ENCODE measurements at places on chromosomes 13 and 19.
A peak's percentile ranks its signal among the peaks of the same experiment; 100 is the strongest.

DNA sequence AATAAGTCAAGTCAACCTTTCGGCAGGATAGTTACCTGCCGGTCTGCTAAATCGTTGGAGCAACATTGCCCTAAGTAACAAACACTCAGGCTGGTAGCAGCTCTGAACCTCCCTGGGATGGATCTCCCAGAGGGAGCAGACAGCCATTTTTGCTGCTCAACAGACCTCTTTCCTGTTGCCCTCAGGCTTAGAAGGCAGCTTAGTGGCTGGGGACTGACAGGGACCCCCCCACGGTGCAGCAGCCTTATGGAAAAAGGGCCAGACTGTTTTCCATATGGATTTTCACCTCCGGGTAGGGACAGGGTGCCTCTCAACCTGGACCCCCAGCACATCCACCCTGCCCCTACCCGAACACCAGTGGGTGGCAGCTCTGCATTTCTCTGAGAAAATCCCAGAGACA lies 49.7 kb downstream of the UBL3 start:
- H3K4me3 ChIP-seq, result no peak overlapping the region
- no peaks in the 10 kb centered on the region for H3K36me3 ChIP-seq
- H3K27me3 ChIP-seq, result no peaks in the 10 kb centered on the region
- no peak for DNase-seq
- no peaks in the 10 kb centered on the region for H3K4me1 ChIP-seq

GRCh38 chr19:29002336-29002735 lies 210.6 kb downstream of the UQCRFS1 start:
- no peaks in the 10 kb centered on the region for H3K36me3 ChIP-seq
- H3K27ac ChIP-seq, result no peak overlapping the region
- H3K4me3 ChIP-seq, result no peak overlapping the region

DNA sequence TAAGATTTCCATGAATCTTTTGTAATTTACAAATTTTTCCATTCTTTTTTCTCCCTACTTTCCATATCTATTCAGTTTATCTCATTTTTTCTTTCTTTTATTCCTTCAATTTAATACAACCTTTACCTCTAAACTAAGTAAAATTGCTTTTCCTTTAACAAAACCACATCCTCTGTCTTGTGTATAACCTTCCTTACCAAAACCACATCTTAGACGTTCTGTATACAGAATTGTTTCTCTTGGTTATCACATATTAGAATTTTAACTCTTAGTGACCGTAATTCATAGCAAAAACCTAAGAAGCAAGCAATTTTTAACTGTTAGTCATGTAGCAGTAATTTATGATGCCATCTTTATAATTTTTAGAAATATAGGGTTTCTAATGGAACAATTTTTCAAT lies 15.0 kb downstream of the PPP5C start:
- peaks cover 2% of the 10 kb centered on the region for H3K36me3 ChIP-seq
- peaks cover 23% of the 10 kb centered on the region for H3K4me1 ChIP-seq
- H3K27me3 ChIP-seq, result no peaks in the 10 kb centered on the region
- H3K27ac ChIP-seq, result no peak overlapping the region
- H3K4me3 ChIP-seq, result no peak overlapping the region

DNA sequence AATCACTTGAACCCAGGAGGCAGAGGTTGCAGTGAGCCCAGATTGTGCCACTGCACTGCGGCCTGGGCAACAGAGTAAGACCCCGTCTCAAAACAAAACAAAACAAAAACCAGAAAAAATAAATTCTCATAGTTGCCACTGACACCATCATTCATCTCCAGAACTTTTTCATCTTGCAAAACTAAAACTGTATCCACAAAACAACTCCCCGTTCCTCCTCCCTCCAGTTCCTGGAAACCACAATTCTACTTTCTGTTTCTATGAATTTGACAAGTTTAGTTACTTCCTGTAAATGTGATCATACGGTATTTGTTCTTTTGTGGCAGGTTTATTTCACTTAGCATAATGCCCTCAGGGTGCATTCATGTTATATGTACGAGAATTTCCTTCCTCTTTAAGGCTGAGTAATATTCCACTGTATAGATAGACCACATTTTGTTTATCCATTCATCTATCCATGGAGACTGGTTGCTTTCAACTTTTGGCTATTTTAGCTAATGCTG lies 13.2 kb upstream of the ADGRE5 start:
- H3K4me1 ChIP-seq, result no peaks in the 10 kb centered on the region
- no peaks in the 10 kb centered on the region for H3K36me3 ChIP-seq
- no peaks in the 10 kb centered on the region for H3K27me3 ChIP-seq

GRCh38 chr13:30647420-30647819 lies 29.7 kb downstream of the USPL1 start:
- peaks cover 5% of the 10 kb centered on the region for H3K36me3 ChIP-seq
- no peak overlapping the region for H3K27ac ChIP-seq
- no peaks in the 10 kb centered on the region for H3K4me1 ChIP-seq
- H3K27me3 ChIP-seq, result no peaks in the 10 kb centered on the region

- no peaks in the 10 kb centered on the region for H3K27me3 ChIP-seq
- no peaks in the 10 kb centered on the region for H3K36me3 ChIP-seq
- H3K27ac ChIP-seq, result no peak overlapping the region
- no peak overlapping the region for H3K4me3 ChIP-seq
- no peaks in the 10 kb centered on the region for H3K4me1 ChIP-seq
These were observed 483.2 kb downstream of the EFNB2 start for GRCh38 chr13:106052200-106052767.

DNA sequence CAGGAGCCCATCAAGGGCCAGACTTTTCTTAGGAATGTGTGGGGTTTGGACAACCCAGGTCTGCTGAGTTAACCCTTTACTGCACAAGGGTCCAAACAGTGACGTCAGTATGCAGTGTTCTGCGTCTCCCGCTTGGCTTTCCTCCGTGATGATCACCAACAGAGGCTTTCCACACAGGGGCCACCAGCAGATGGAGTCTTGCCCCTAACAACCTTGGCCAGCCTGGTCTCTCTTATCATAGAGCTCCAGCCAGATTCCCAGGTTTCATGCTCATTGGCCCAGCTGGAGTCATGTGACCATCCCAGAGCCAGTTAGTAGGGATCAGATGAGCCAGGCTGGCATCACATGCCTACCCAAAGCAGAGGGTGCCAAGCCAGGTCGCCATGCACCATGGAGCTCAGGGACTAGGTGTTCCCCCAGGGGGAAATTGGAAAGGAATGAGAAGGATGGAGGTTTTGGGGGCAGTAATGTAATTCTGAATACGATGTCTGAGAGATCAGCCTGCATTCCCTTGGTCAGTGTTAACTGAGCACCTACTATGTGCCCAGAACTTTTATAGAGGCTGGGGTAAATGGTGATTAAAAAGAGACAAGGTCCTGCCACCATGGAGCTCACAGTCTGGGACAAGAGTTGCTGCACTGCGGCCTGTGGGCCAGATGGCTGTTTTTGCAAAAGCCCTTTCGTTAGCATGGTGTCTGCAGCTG lies 61.2 kb downstream of the MYH14 start:
- no peak overlapping the region for H3K4me3 ChIP-seq
- no peaks in the 10 kb centered on the region for H3K4me1 ChIP-seq
- H3K27me3 ChIP-seq, result no peaks in the 10 kb centered on the region
- no peak overlapping the region for H3K27ac ChIP-seq
- no peak for DNase-seq

GRCh38 chr19:30076101-30076551 lies 134.1 kb downstream of the URI1 start:
- H3K27me3 ChIP-seq, result no peaks in the 10 kb centered on the region
- DNase-seq, result peak; percentile 17
- H3K4me3 ChIP-seq, result no peak overlapping the region

DNA sequence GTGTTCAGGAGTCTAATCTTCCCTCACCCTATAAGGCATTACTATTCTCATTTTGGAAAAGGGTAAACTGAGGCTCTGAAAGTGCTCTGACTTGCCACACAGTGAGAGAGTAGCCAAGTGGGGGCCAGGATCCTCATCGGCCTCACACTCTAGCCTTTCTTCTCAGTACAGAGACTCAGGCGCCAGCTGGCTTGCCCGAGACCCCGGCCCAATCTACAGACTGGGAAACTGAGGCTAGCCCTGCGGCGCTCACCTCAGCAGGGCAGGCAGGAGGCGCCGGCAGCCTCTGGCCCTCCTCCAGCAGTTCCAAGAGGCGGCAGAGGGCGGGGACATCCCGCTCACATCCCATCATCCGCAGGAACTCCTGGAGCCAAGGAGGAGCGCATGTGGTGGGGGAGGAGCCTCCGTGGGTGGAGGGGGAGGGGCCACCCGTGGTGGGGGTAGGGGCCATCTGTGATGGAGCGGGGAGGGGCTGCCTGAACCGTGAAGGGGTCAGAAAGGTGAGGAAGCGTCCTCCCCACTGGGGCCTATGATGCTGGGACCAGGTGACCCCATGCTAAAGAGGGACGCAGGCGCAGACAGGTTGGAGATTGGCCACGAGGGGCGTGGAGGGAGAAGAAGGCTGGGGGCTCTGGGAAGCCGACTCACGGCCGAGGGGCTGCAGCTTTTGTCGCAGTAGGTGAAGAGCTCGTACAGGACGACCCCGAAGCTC lies 8.7 kb upstream of the INSL3 start:
- no peaks in the 10 kb centered on the region for H3K4me1 ChIP-seq
- no peak for DNase-seq
- no peaks in the 10 kb centered on the region for H3K27me3 ChIP-seq

DNA sequence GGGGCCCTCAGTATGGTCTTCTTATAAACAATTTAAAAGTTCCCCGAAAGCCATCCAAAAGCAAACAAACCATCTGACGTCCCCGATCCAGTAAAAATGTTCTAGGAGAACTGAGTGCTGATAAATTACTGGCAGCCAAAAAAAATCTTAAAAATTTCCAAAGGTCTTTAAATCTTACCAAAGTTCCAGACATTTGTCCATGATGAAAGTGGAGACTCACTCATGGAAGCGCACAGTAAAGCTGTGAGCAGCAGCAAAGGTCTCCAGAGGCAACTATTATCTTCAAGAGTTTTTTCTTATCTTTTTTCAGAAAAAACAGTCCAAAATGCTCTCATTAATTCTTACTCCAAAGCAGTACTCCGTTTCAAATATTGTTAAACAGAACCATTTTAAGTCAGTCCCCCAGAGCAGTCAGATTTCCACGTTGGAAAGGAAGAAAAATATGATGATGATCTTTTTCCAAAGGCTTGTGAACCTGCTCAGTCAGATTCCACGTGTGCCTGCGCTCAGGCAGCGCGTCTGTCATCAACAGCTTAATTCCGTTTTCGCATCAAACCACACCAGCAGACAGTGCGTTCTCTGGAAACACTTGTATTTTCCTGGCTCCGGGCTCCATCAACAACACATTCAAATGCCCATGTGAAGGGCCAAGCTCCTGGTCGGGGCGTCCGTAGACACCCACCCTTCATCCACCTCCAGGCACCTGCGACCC lies 85.4 kb downstream of the COL4A1 start:
- peaks cover 16% of the 10 kb centered on the region for H3K4me1 ChIP-seq
- H3K27ac ChIP-seq, result peak overlapping the region; percentile 87
- no peaks in the 10 kb centered on the region for H3K27me3 ChIP-seq
- no peak for DNase-seq

DNA sequence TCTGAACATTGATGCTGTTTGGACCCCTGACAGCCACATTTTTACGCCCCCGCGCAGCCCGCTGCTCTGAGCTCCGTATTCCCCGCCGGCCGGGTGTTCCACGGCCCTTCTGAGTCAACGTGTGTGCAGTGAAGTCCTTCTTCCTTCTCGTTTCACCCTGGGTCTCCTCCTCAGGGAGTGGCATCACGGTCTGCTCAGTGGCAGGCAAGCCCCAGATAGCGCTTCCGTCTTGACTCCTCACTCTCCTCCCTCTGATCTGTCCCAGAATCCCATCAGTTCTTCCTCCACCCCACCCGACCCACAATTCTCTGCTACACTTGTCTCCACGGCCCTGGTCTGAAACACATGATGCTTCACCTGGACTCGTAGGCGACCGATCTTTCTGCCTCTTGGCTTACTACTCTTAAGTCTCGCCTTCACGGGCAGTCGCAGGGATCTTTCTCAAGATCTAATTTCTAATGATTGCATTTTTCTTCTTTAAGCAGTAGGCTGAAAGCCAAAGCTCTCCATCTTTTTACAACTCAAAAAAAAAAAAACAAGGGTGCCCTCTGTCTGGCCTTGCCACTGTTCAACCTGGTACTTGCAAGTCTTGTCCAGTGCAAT lies 33.9 kb downstream of the CCNE1 start:
- no peaks in the 10 kb centered on the region for H3K27me3 ChIP-seq
- H3K4me1 ChIP-seq, result peaks cover 43% of the 10 kb centered on the region
- H3K36me3 ChIP-seq, result no peaks in the 10 kb centered on the region
- H3K27ac ChIP-seq, result peak overlapping the region; percentile 85

DNA sequence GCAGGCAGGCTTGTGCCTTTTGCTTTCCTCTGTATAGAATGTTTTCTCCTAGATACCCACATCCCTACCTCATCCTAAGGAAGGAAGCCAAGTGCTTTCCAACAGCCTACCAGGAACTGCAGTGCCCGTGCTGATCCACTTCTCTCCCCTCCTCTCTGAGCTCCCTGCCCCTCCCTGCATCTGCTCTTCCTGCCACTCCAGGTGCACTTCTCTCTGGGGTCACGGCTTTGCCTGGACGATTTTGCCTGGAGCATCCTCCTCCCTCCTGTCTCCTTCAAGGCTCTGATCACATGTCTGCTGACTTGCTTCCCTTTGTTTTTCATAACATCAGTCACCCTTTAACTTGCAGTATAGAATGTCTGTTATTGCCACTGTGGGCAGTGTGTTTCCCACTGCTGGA lies 34.7 kb upstream of the IRS2 start:
- no peak for DNase-seq
- H3K27ac ChIP-seq, result no peak overlapping the region
- no peaks in the 10 kb centered on the region for H3K36me3 ChIP-seq
- no peak overlapping the region for H3K4me3 ChIP-seq
- no peaks in the 10 kb centered on the region for H3K4me1 ChIP-seq

GRCh38 chr19:10389863-10390262 lies 9.5 kb upstream of the TYK2 start:
- H3K4me3 ChIP-seq, result no peak overlapping the region
- H3K27ac ChIP-seq, result no peak overlapping the region
- no peaks in the 10 kb centered on the region for H3K27me3 ChIP-seq
- no peaks in the 10 kb centered on the region for H3K4me1 ChIP-seq
- no peak for DNase-seq

- H3K27ac ChIP-seq, result no peak overlapping the region
- H3K4me1 ChIP-seq, result no peaks in the 10 kb centered on the region
- H3K36me3 ChIP-seq, result no peaks in the 10 kb centered on the region
- no peaks in the 10 kb centered on the region for H3K27me3 ChIP-seq
These were observed 7.2 kb upstream of the PTGER1 start for GRCh38 chr19:14482172-14482941.

- no peak for DNase-seq
These were observed 10.2 kb upstream of the EBPL start for GRCh38 chr13:49701491-49701890.

DNA sequence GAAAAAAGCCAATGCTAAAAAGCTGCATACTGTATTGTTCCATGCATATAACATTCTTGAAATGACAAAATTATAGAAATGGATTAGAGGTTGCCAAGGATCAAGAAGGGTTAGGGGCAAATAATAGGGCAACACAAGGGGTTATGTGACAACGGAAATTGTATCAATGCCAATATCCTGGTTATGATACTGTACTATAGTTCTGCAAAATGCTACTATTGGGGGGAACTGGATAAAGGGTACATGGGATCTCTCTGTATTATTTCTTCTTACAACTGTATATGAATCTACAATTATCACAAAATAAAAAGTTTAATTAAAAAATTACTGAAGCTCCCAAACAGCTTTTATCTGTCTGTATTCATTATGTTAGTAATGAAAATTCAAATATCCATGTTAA lies 31.9 kb downstream of the LNX2 start:
- no peaks in the 10 kb centered on the region for H3K27me3 ChIP-seq
- H3K4me3 ChIP-seq, result no peak overlapping the region
- H3K36me3 ChIP-seq, result no peaks in the 10 kb centered on the region
- DNase-seq, result no peak

- no peaks in the 10 kb centered on the region for H3K36me3 ChIP-seq
- no peaks in the 10 kb centered on the region for H3K4me1 ChIP-seq
These were observed 74.2 kb upstream of the RFC3 start for GRCh38 chr13:33743438-33744368.
